Hypothalamus (tissue), 51 donors: ENCODE measurements at places on chromosomes 12 and 14.
A peak's percentile ranks its signal among the peaks of the same experiment; 100 is the strongest.

DNA sequence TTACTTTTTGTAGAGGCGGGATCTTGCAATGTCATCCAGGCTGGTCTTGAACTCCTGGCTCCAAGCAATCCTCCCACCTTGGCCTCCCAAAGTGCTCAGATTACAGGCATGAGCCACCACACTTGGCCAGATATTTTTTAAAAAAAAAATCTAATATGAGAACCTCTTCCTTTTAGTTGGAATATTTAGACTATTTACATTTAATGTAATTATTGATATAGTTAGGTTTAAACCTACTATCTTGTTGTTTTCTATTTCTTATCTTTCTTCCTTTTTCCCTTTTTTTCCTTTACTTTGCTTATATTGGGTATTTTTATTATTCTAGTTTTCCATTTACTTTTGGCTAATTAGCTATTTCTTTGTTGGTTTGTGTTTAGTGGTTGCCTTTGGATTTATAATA lies 185.8 kb downstream of the SLC41A2 start:
- no peak for DNase-seq

GRCh38 chr14:68841016-68841809 lies 48.3 kb upstream of the ZFP36L1 start:
- no peak for DNase-seq

GRCh38 chr12:109154451-109155438 lies 38.4 kb downstream of the ACACB start:
- peak; percentile 76 for DNase-seq

DNA sequence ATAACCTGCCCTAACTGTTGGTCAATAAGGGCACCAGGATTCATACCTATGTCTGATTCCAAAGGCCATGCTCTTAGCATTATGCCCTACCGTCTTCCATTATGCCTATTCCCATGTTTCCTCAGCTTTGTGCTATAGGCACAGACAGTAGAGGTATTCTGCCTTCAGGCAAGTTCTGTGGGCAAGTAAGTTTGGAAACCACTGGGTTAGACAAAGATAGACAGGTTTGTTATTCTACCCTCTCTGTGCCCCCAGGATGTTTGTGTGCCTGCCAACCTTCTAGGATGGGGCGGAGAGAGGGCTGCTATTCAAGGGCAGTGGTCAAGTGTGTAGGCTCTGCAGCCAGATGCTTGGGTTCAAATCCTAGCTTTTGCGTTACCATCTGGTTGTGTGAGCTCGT lies 4.6 kb downstream of the RAPGEF3 start:
- DNase-seq: no peak

DNA sequence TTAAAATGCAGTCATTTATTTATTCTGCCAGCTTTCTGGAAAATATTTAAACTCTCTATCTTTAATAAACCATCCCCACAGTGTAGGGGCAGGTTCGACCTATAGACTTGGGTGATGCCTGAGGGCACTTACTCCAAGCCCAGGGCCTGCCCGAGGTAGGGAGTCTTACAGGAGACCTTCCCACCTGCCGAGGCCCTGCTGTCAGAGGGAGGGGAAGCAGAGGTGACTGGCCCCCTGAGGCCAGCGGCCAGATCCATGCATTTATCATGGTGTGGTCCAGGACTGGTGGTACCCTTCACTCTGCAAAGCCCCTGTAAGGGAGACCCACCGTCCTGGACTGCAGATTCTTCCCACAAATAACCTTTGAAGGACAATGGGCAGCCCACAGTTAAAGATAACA lies 7.6 kb downstream of the EML1 start:
- no peak for DNase-seq

DNA sequence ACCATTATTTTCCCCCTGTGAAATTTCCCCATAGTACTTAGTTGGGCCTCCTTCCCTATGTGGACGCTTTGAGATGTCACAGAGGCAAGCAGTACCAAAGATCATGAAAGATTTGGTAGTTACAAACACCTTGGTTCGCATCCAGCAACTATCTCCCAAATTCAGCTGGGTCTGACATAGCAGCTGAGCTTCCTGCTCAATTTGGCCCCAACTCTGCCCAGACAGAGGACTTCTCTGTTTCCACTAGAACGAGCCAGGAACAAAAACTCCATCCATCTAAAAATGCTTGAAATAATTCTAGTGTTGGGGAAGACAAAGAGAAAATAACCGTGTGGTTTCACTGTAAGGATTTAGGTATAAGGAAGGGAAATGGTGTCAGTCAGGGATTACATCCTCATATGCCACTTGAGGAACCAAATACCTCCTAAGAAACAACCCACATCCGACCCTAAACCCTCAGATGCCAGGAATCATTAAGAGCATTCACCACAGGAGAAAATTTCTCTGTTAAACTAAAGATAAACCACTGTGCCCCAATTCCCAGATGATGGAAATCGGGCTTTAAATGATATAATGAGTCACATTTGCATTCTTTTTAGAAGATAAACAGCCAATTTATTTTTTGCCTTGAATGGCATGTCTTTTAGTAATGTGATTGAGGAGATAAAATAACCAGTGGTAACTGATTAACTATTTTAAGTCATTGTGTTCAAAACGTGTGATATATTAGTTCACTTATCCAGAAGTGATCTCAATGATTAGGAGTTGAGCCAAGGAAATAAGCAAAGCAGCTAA lies 103.7 kb upstream of the IFNG-AS1 start:
- no peak for DNase-seq

GRCh38 chr12:123917337-123917850 lies 55.2 kb downstream of the CCDC92 start:
- no peak for DNase-seq
